ENCODE measurements at places on chromosomes 6 and 20. TPM values are rescaled to one million over a fixed set of nuclear protein-coding genes. Genes with fewer than 3 reads are reported as not detected.

The KCNQ5 gene
- total RNA-seq, result 0.38 TPM

The PDSS2 gene
- 8.2 TPM for total RNA-seq

The VSX1 gene
- not detected for total RNA-seq

- DNase-seq, result no peak
Measured at GRCh38 chr6:45416700-45417099, 39.0 kb upstream of the SUPT3H start.

- DNase-seq, result peak; percentile 70
Measured at GRCh38 chr6:11209369-11209768, 23.1 kb downstream of the NEDD9 start.

The COL10A1 gene
- not detected for total RNA-seq

- DNase-seq, result no peak
Measured at GRCh38 chr20:32885952-32886351, 27.2 kb downstream of the EFCAB8 start.

DNA sequence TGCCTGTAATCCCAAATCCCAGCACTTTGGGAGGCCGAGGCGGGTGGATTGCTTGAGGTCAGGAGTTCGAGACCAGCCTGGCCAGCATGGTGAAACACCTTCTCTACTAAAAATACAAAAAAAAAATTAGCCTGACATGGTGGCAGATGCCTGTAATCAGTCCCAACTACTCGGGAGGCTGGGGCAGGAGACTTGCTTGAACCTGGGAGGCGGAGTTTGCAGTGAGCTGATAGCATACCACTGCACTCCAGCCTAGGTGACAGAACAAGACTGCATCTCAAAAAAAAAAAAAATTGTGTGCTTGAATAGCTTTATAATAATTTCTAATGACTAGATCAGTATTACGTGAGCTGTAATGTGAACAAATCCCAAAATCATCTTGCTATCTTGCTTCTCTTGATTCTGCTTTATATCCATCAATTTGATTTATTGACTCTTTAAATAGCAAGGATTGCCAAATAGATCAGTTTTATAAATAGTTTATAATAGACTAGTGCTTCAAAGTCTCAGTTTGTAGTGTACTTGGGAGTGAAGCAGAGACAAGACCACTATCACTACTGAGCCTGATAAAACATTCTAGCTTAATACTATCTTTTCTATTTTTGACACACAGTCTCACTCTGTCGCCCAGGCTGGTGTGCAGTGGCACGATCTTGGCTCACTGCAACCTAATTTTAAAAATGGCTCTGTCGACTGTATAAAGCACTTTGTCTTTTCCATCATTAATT lies 7.1 kb downstream of the AMD1 start:
- DNase-seq, result no peak

DNA sequence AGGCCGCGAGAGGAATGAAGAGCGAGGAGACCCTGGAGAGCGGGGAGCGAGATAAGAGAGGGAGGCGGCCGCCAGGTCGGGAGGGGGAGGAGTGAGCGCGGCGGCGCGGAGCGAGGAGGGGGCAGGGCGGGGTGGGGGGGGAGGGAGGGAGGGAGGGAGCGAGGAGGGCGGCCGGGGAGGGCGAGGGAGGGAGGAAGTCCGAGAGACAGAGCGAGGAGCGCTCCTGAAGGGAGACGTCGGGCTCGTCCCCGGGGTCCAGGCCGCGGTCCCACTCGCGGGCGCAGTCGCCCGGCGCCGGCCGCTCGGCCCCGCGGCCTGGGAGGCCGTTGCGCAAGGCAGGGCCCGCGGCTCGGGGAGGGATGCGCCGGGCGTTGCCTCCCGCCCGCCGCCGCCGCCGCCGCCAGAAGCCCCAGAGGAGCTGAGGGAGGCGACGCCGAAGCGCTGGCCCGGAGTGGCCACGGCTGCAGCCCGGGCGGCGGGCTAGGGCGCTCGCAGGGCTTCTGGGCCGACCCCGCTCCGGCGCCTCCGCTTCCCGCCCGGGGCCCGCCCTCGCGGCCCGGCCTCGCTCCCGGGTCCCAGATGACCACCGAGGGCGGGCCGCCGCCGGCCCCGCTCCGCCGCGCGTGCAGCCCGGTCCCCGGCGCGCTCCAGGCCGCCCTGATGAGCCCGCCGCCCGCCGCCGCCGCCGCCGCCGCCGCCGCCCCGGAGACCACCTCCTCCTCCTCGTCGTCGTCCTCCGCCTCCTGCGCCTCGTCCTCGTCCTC lies at the start of gene FOXF2:
FOXF2 (plus strand) TSS at position 208 of the 764 bp plus-strand sequence; CDS start at position 580, 372 bp downstream.
- no peak for DNase-seq

The SEL1L2 gene
- total RNA-seq, result not detected

All from bronchial epithelial cell (primary cell).